ENCODE measurements at places on chromosomes 5 and 9.

DNA sequence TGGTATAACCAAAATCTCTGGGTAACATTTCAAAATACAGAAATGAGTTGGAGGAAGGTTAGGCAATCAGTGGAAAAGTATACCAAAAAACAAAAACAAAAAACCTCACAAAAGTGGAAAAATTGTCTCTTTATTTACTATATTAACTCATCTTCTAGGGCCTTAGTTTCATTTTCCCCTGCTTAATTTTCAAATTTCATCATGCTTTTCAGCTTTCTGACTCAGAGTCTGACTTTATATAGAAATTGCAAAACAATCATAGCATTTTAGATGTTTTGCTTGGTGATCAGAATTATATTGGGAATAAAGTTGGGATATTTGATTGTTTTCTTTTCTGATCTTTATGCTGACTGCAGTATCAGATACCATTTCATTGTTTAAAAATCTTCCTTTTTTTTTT lies 257.0 kb upstream of the PRR16 start:
- no peak for DNase-seq

DNA sequence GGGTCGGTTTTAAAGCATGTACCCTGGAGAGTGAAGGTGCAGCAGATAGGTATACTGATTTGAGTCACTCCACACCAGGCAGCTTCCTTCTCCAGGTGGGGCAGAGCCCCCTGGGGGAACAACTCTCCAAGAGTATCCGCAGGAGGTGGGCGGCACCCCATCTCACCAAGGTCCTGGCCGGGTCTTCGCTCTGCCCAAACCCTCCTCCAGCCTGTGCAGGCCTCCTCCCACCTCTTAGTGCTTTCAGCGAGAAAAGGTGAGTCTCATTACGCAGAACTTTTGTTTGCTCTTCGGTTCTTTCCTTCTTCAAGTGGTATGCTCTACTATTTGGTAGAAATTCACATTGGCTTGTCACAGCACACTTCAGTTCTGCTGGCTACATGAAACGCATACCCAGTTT lies 13.7 kb downstream of the SPACA9 start:
- no peak for DNase-seq

DNA sequence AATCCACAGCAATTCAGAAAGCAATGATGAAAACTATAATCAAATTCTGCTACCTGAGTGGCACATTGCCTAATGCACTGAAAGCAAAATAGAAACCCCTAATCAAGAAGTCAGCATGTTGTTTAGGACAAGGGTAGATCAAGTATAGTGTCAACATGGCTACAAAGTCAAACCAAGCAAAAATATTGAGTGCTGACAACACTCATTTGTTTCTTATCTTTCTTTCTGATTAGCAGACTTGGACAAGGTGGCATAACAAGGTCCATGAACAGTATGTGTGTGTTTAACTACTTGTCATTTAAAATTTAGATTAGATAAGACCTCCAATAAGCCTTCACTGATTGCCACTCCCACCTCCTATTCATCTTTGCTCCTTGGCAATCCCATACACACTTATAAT lies 332.4 kb downstream of the KIAA0825 start:
- no peak for DNase-seq

DNA sequence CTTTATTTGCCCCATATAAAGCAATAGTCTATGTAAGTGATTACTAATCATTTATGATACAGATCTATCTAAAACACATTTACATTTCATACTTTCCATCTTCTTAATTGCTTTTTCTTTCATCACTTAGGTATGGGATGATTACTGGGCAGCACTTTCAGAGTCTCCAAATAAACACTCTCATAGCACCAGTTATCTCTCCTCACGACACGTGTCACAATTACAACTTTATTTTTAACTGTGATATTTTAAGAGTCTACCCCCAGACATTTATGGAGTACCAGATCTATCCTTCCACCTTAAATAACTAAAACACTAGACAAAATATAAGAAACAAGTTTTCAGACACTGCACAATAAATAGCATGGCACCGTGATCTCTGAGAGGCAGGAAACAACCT lies 32.9 kb downstream of the HOMER1 start:
- no peak for DNase-seq

- no peak for DNase-seq
Measured at GRCh38 chr5:80608731-80609130, 38.7 kb upstream of the ANKRD34B start.

DNA sequence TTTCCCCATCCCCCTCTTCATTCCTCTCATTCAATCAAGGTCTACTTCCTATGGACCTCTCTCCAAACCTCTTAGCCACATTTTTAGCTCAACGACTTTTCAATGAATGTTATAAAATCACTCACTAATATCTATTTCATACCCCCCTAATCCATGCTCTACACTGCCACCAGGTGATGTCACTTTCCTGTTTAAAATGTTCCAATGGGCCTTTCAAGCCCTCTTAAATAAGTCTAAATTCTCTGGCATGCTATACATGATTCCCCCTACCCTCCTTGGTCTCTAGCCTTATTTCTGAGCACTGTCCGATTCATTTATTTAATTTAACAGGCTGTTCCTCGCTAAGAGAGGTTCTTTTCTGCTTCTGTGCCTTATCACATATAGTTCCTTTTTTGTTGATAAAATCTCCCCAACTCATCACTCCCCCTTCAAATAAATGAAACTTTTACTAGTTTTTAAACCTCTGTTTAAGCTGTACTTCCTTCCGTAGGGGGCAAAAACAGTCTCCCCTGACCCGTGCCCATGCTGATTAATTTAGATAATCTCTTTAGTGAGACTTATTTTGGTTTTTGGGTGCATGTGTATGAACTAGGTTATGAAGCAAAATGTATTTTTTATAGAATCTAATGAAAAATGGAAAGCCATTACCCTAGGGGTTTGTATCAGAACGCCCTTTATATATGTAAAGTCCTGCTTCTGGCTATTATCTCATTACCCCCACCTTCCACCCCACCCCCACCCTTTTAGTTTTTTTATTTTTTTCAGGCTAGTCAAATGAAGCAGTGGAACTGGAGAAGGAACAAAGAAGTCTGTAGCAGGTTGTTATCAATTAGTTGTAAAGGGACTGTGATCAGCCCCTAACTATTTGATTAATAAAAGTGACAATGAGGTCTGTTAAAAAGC lies 9.0 kb downstream of the ABHD17B start:
- DNase-seq = no peak

DNA sequence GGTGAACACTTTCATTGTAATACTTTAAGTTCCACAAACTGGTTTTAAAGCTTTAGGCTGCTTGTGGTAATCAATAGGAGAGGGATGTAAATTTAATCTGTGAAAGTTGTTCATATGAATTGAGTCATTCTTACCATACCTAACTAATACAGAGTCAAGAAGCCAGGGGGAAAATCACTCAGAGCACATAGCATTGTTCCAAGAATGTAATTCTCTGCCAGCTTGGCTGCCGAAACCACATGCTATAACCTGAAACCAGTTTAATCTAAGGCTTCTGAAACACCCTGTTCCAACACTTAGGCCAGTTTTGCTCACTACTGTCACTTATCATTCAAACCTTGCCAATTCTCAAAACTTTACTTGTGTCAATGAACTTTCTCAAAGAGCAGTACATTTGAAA lies 528.8 kb upstream of the GRAMD2B start:
- no peak for DNase-seq

DNA sequence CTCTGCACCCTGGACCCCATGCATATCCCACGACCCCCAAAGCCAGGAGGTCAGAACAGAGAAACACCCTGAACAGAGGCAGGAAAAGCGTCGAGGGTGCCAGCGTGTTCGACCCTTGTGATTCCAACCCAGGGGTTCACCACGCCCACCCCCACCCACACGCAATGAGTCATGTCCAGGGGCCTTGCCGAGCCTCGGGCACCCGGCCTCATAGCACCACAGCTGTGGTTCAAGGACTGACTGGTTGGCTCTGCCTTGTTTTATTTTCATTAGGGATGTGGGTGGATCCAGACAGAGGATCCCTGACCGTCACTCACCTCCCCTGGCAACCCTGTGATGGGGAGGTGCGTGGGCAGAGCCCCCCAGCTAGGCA lies 9.5 kb upstream of the QSOX2 start:
- DNase-seq = no peak

GRCh38 chr9:24011009-24011717 lies 185.1 kb upstream of the ELAVL2 start:
- DNase-seq = no peak

- no peak for DNase-seq
Measured at GRCh38 chr5:132214491-132214890, 13.2 kb downstream of the P4HA2 start.

DNA sequence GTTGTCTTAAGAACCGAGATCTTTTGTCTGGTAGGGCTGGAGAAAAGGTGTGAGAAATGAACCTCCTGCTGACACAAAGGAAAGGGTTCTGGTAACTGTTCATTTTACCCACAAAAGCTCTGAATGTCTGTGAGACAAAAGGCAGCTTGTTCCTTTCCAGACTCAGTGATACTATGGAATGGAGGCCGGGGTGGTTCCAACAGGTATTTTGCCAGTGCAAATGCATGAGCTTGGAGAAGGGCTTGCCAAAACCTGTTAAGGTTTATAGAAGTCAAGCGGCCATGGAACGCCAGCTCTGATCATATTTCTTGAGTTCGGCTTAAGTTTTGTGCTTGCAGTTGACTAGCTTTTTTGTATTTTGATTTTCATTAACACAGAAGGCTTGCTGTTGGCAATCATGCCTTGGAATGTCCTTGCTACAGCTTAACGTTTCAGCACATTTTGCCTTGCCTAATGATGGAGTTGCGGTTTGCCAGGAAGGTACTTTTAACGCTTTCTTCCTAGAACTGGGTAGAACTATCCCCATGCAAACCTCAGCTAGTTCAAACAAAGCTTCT lies 328.6 kb downstream of the PIK3R1 start:
- DNase-seq = no peak

GRCh38 chr9:87227456-87227855 lies 270.2 kb upstream of the DAPK1 start:
- no peak for DNase-seq

GRCh38 chr5:54669845-54670244 lies 152.3 kb downstream of the SNX18 start:
- DNase-seq = no peak

DNA sequence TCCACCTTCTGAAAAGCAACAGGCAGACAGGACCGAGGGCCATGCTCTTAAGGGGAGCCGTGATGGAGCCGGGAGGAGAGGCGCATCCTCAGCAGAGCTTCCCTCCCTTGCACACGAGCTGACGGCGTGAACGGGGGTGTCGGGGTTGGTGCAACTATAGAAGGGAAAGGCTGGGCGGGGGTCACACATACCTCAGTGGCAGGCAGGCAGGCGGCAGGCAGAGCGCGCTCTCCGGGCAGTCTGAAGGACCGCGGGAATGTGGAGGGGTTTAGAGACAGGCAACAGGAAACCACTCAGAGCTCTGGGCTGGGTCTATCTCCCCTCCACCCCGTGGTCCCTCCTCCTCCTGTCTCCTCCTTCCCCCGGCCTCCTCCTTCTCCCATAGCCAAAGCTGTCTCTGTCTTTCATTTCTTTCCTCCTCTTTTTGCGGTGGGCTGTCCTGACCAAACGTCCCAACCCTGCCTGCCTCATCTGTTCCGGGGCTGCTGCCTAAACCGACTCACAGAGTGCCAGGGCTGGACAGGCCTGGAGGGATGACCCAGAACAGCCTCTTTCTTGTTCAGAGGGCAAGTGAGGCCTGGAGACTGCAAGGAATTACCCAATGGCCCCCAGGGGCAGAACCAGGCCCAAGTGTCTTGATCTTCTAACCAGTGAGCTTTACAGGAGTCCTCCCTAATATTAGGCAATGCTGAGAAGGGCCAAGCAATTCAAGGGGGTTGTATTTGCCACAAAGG lies at the start of gene SPARC:
TSS of gene SPARC (minus strand) at position 242 of the 734 bp plus-strand sequence. CDS start 10,727 bp downstream, outside the sequence.
- peak; percentile 54 for DNase-seq

DNA sequence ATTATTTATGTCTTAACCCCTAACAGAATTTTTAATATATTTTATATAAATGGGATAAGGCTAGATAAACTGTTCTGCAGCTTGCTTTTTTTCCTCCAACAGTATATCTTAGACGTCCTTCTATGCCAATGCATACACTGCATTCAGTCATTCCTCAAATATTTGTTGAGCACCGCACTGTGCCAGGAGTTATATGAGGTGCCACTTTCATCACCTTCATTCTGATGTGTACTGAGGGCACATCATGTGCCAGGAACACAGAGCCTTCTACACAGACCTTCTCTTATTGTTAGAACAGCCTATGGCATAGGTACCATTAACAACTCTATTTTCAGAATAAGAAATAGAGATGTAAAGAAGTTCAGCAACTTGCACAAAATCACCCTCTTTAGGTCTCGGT lies 570.1 kb downstream of the CDK5RAP2 start:
- DNase-seq = no peak

GRCh38 chr5:107529618-107530017 lies 141.1 kb downstream of the EFNA5 start:
- DNase-seq = no peak

GRCh38 chr5:167948251-167948650 lies 343.2 kb upstream of the WWC1 start:
- DNase-seq = no peak

GRCh38 chr9:98584059-98584458 lies 124.7 kb downstream of the GABBR2 start:
- DNase-seq = no peak

GRCh38 chr9:132894862-132895835 lies 16.5 kb downstream of the SPACA9 start:
- DNase-seq = no peak

- DNase-seq = no peak
Measured at GRCh38 chr5:41722359-41722950, 147.8 kb downstream of the OXCT1 start.

DNA sequence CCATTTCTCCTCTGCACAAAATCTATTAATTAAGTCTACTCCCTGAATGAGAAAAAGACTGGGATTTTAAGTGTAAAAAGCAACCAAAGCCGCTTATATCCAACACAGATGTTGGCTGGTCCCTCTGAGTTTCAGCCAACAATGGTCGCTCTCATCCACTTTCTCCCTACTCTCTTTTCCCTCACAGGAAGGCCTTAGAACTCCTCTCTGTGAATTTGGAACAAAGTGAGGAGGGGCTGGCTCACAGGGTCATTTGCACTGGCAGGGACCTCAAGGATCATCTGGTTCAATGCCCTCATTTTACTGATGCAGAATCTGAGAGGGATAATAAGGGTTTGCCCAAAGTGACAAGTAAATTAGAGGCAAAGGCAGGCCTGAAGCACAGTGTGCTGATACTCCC lies 64.0 kb downstream of the DPYSL3 start:
- no peak for DNase-seq

- DNase-seq = no peak
Measured at GRCh38 chr9:81609782-81610739, 79.3 kb downstream of the TLE1 start.

GRCh38 chr9:126218359-126219125 lies 108.1 kb upstream of the MVB12B start:
- no peak for DNase-seq

DNA sequence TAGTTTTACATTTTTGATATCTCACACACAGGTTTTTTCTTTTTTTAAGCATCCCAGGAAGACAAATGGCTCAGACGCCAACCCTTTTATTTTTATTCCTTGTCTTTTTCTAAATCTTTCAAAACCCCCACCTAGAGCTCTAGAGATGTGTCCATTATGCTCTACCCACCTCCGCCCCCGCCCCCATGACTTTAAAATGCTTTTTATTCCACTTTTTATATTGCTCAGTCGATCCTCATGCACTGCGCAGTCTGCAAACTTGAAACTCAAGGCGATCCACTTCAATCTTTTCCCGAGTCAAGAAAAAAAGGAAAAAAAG lies 411 bp upstream of the MAT2B start:
- DNase-seq = no peak

Data from neural crest cell (in vitro differentiated cells).